Activated T-cell treated with anti-CD3 and anti-CD28 coated beads for 48 hours (primary cell): ENCODE measurements at places on chromosomes 6 and 20.

GRCh38 chr20:34864216-34864615 is 8.4 kb downstream of the GGT7 start:
- DNase-seq: no peak

DNA sequence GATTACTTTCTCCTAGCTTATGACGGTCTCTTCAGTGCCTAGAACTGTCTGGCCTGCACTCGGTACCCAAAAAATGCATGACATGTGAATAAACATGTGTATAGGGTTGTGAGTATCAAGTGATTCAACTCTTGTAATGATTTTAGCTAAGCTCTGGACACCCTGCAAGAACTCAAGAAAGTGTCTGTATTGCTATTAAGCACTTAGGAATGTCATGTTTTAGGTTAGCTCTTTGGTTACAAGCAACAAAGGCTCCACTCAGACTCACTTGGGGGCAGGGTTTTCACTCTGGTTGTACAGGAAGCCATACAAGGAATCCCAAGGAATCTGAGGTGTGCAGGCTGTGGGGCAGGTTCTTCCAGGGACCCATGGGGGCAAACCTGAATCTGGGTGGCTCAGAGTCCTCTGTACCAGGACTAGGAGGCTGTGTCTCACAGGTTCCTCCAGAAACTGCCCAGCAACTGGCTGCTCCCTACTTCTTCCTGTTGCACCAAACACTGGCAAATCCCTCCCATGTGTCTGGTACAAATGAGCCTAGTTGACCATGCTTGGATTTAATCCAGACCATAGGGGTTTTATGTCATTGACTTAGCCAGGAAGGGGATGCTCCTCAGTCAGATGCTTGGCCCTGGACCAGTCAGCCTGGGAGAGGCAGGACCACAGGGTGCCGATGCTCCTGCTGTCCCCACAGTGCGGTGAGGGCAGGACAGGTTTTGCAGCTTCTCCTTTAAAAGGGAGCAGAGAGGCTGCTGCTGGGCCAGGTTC is 77.9 kb upstream of the CDH4 start:
- DNase-seq: no peak

- no peak for DNase-seq
These were observed 162.0 kb downstream of the BTBD9 start for GRCh38 chr6:38477680-38478260.

GRCh38 chr20:19995220-19995863 is 21.8 kb upstream of the NAA20 start:
- DNase-seq: peak; percentile 6

DNA sequence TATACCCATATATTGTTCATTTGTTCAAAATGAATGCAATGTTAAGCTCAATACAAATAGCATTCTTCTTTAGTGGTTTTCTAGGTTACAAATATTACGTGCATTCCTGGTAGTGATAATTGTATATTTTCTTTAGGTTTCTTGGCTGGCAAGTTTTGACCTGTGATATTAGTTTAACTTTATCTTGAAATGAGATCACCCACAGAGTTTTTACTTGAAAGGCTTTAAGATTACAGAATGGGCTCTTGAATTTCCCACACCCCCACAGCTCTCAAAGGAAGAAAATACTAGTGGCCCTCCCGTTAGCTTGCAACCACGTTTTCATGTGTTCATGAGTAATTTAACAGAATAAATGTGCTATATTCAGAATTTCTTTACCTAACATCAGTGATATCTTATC is 1315.5 kb upstream of the GJE1 start:
- no peak for DNase-seq

GRCh38 chr20:17617868-17618672 is 48.2 kb downstream of the DSTN start:
- DNase-seq: no peak

DNA sequence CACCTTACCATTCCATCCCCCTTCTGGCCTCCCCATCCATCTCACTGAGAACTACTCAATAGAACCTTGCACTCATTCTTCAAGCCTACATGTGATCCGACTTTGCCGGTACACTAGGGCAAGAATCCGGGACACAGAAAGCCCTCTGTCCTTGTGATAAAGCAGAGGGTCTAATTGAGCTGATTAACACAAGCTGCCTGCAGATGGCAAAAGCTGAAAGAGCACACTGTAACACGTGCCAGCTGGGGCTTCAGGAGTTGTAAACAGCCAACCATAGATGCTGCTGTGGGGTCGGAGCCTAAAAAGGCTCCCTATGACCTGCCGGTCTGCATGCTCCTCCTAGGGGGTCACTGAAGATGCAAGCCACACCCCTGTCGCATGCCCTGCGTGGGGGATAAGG is 124.1 kb downstream of the RNF144B start:
- DNase-seq: no peak

DNA sequence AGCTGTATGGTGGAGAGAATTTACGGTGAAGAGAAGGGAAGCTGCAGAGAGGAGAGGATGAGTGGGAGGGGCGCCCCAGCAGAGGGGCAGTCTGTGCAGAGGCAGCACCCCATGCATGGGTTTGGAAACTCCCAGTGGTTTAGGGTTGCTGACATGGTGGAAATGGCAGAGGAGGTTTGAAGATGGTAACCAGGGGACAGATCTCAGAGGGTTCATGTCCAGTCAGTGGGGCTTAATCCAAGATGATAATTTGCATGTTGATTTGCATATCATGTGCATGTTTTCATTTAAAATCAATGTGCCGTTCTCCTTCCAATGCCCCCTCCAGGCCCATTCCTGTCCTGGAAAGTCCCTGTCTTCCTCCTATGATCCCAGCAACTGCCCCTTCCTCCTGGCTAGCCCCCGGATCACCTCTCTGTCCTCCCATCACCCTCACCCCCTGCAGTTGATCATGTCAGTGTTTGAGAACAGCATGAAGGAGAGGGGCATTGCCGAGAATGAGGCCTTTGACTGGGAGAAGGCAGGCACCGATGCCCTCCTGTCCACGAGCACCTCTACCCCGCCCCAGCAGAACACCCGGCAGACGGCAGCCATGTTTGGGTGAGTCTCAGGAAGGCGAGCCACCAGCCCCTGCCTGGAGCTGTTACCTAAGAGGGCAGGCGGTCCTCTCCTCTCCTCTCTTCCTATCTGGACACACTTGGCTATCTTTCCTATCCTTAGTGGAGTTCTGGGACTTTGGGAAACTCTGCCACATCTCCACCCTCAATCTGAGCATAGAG is 14.3 kb downstream of the TTBK1 start:
- DNase-seq: no peak

DNA sequence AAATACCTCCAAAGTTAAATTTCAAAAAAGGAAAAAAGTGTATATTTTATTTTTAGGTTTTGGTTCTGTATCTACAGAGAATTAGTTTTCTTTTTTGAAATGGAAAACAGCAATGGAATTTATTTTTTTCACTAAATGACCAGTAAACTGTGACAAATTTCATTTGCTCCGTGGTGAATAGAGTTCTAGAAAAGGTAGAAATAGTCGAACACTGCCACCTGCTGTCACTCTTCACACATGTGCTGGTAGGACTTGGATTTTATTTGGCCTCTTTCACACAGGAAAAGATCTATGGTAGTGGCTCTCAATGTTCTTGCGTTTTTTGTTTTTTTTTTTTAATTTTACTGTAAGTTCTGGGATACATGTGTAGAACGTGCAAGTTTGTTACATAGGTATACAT is 312.5 kb downstream of the EYA4 start:
- DNase-seq: no peak

DNA sequence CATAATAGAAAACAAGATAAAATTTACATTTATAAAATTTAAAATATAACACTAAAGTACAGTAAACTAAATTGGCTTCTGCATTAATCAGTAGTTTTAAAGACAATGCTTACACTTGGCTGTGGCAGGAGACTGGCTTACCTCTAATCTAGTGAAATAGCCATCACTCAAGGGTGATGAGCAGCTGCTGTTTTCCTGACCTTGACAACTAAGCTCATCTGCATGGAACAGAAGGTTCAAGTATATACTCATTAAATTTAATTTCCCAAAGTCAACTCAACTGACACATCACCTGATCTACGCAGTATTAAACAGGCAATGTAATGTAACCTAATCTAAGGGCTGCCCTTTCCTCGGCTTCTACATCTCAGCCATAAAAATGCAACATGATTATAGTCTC is 14.5 kb downstream of the TMX4 start:
- no peak for DNase-seq

DNA sequence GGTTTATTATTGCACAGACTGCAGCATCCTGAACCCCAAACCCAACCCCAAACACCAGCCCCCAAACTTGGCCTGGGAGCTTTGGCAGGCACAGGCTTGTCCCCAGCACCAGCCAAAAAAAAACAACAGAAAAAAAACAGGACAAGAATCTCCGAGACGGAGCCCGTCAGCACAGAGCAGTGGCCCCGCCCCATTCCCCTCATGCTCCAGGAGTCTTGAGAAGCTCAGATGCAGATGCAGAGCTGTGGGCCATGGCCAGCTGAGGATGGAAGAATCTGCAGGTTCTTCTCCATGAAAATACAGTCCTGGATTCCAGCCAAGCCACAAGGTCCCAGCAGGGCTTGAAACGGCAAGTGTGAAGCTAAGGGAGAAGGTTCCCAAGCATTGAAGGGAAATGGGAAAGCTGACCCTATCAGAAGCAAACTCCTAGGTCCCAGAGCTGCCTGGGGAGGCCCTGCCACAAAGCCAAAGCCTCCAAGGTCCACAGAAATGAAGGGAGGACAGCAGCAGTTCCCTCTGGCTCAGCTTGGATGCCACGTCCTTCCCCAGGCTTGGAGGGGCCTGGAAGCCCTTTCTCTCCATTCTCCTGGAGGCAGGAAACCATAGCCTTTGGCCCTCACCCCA is 75.2 kb downstream of the JPH2 start:
- DNase-seq: no peak

- DNase-seq: no peak
These were observed 137.8 kb downstream of the TTLL2 start for GRCh38 chr6:167462514-167463312.

GRCh38 chr6:18395177-18395855 is 8.2 kb downstream of the RNF144B start:
- DNase-seq: no peak

DNA sequence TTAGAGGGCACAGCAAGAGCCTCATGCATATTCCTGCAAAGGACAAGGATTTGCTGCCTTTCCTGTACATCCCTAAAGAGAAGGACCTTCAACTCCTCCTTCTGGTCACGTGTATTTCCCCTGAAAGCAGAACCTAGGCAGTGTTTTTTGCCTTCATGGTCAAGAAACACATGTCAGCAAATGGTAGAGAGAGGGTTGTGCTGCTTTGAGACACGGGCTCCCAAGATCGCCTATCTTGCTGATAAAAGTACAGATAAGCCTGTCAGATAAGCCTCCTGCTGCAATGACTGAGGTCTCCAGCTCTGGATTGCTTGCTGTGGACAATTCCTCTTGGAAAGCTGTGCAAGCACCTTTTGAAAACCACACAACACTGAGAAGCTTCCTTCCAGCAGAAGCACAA is 580.8 kb downstream of the CBLN4 start:
- no peak for DNase-seq

GRCh38 chr6:467671-468082 is 76.1 kb downstream of the IRF4 start:
- no peak for DNase-seq

GRCh38 chr6:35729722-35730121 is 7.1 kb upstream of the ARMC12 start:
- DNase-seq: no peak

DNA sequence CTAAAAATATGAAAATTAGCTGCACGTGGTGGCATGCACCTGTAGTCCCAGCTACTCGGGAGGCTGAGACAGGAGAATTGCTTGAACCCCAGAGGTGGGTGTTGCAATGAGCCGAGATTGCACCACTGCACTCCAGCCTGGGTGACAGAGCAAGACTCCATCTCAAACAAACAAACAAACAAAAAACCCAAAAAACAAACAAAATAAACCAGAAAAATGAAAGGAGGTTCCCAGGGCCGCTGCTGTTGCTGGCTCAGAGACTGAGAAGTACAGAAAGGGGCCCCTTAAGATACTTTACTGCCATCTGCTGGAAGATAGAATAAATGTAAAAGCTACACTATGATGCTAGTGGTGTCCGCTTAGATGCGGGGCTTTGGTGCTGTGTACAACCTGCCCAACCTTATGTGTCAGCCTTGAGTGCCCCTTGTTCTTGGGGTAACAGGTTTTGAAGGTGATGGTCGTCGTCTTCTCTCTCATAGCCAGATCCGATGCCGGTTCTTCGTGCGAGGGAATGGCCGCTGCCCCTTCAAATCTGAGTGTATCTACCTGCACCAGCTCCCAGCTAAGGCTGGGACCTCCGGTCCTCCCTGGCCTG is 2.8 kb upstream of the FANCE start:
- no peak for DNase-seq

DNA sequence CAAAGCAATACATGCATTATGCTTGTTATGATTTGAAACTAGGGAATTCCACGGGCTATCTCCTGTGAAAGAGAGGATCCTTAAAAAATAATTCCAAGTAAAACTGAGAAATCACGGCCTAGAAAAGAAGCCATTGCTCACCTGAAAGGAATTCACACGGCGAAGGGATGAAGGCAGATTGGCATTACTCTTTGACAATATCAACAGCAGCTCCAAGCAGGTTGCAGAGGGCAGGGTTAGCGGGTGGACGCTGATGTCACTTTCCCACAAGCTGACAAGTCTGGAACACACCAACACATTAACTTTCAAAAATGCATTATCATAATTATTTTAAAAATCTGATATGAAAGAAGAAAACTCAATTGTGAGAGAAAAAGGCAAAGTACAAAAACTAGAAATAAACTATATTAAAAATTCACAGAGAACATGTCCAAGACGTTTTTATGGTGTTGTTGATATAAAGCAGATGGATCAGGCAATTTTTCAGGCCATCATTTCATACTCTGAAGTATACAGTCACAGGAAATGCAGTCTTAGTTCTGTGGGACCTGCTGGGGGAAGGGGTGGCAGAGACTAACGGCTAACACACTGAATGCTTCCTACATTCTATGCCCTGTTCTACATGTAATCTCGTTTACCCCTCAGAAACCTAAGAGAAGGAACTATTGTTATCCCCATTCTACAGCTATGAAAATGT is 108.3 kb downstream of the UBE3D start:
- no peak for DNase-seq

GRCh38 chr6:2517401-2517800 is 233.3 kb downstream of the MYLK4 start:
- no peak for DNase-seq

- no peak for DNase-seq
These were observed 215.2 kb downstream of the PTPRK start for GRCh38 chr6:128305228-128305627.

GRCh38 chr6:1700278-1700967 is 90.7 kb downstream of the FOXC1 start:
- no peak for DNase-seq

DNA sequence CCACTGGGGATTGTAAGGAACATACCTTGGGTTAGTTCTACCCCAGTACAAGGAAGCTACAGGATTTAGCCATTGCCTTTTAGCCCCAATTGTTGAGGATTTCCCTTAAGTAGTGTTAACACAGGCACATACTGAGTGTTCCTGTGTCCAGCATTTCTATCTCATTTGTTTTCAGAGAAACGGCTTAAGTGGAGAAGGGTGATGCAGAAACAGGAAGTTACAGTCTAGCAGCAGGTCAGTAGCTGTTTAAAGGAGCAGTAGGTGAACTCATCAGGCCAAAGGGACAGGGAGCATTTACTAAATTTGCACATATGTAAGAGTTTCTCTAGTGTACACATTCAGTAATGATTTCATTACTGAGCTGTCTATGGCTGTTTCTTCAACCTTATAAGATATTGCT is 644.2 kb upstream of the GJE1 start:
- no peak for DNase-seq
